Activated T-cell treated with anti-CD3 and anti-CD28 coated beads, Interleukin-2, amount 50 U/mL, for 48 hours (primary cell): ENCODE measurements at places on chromosomes 7 and 10.

DNA sequence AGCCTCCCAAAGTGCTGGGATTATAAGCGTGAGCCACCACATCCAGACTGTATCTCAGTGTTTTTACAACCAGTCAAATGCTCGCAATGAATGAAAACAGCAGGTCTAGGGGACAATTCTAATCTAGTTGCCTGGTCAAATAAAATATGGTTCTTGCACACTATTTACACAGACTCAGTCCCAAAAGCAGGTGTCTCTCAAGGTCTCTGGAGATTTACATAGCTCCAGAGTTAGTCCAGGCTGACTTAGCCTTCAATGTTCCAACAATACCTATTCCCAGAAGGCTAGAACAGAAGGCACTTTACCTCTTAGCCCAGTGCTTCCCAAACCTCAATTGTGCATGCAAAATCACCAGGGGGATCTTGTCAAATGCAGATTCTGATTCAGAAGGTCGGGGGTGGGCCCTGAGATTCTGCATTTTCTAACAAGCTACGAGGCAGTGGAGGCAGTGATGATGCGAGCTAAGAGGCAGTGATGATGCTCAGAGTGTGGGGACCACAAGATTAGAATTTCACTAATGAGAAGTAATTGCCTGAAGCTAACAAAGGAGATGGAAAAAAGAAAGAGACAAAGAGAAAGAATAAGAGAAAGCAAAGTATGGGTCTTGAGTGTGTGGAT lies 6.4 kb downstream of the KIAA1549 start:
- DNase-seq = no peak

DNA sequence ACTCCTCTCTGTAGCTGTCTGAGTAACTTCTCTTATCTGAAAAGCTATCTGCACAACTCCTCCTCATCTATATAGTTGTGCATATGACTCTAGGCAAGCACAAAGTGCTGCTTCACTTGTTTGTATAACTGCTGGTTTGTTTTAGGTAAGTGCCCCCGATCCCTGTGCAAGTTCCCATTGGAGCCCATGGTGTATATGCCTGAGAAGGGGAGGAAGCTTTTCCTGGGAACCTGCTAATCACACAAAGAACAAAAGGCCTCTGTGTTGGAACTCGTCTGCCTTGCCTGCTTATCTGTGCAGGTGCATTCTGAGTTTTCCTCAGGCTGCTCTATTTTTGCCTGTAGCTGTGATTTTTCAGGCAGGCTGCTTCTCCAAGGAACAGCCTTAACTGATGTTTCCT lies 23.2 kb upstream of the PHF14 start:
- no peak for DNase-seq

GRCh38 chr7:121275204-121275603 lies 53.6 kb upstream of the WNT16 start:
- DNase-seq = no peak

- no peak for DNase-seq
Observed at GRCh38 chr10:60896033-60896432, 48.0 kb downstream of the RHOBTB1 start.

- DNase-seq = no peak
Observed at GRCh38 chr10:99368646-99369045, 39.5 kb downstream of the CNNM1 start.

- DNase-seq = no peak
Observed at GRCh38 chr7:29019387-29019786, 61.3 kb upstream of the TRIL start.
